HCEC 1CT (cell line): ENCODE measurements at places on chromosomes 3 and 15.

GRCh38 chr3:40170395-40170794 lies 139.1 kb upstream of the EIF1B start:
- DNase-seq: no peak

DNA sequence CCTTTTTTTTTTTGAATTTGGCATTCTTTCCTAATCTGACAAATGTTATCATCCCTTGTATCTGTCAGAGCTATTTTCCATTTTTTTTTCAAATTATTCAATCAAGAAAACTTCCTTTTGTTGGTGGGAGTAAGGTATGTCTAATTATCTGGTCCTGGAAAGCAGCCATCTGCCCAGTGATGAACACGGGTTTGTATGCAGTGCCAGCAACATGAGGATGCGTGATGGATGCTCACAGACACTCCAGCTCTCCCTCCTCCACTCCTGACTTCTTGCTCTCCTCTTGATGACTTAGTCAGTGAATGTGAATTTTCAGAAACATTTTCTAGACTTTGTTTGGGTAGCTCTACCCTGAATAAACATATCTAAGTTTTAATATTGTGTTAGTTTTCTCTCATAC lies 79.2 kb downstream of the IL1RAP start:
- no peak for DNase-seq

DNA sequence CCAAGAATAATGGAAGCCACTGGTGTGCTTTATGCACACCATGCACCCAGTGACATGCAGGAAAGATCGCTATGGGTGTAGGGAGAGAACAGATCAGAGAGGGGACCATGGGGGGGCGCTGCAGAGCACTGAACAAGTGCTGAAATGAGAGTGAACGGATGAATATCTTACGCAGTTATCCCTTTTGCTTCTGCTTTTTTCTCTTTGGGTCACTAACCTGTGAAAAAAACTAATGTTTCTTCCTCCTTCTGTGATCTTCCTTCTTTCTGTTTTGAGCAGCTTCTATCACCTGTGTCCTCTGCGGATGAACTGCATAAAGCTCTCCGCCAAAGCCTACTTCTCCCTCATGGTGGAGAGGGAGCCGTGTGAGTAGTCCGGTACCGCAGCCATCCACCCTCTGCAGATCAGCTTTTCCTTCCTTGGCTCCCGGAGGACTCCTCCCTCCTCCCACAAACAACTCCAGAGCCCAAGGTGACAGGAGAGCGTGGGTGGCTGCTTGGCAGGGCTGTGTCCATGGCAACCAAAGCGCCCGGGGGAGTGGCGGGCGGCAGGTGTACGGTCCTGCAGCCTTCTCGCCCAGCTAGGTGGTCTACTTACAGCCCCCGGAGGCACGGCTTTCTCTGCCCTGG lies 106.2 kb downstream of the DGKG start:
- DNase-seq: no peak

GRCh38 chr15:62241135-62241770 lies 76.2 kb upstream of the C2CD4B start:
- DNase-seq: peak; percentile 31

DNA sequence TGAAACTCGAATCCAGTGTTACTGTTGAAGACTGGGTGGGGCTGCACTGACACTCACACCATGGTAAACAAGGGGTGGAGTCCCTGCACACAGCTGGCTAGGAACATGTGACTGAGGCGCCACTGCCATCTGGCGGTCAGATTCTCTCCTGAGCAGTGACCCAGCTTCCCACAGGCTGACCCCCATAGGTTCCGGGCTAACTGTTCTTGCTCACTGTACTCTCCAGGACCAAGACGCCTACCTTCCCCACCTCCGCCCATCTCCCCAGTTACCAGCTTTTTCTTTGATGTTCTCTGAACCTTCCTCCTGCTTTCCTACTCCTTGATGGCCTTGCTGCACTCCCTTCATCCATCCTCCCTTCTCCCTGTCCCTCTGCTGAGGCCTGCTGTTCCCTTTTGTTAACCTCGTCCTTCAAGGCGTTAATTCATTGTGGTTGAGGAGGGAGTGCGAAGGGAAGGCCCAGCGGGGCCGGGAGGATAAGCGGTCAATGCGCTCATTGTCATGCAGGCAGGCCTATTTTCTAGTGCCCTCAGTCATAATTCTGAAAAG lies 115.2 kb downstream of the ATP8B4 start:
- DNase-seq: peak; percentile 89

- DNase-seq: peak; percentile 59
Measured at GRCh38 chr3:48561045-48561736, 2.4 kb downstream of the UCN2 start.

DNA sequence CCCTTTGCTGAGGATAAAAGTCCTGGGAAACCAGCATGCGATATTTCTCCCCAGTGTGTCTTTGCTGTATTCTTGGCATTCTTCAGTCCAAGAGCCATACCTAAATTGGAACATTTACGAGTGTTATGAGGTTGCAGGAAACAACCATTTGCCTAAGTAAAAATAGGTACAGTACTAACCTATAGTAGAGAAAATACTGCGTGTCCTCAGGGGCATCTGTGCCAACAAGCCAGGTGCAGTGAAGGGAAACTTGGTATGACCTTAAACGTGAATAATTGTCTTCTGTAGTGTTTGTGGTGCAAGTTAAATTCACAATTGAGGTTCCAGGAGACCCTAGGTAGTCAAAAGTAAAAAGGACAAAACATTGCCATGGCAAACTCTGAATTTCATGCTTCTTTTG lies 12.2 kb downstream of the IL5RA start:
- DNase-seq: no peak

DNA sequence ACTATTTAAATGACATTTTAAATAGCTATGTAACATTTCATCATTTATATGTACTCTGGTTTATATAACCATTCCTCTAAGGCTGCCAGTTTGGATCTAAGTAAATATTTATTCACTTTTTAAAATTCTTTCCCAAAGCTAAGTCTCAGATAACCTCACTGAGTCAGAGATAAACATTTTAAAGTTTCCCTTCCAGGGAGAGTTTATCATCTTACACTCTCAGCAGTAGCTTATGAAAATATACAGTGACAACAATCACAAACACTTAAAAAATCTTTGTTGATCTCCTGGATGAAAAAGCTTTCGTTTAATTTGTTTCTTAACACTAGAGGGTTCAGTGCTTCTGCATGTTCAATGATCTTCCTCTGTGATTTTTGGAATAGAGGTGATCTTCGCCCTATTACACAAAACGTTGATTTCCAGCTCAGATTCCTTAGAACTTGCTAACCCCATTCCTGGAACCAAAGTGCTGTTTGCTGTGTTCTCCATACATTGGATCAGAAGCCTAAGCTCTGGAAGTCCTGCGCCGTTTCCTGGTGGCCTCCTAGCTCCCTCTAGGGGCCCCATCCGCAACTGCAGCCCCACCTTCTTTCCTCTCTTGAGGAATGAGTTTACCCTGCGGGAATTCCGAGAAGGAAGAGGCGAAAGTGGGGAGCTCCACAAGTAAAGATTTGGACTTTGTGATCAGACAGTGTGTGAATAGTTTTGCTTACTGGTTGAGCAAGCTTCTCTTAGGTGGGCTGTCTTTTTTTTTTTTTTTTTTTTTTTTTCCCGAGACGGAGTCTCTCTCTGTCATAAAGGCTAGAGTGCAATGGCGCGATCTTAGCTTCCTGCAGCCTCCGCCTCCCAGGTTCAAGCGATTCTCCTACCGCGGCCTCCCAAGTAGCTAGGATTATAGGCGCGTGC lies 29.3 kb upstream of the SACM1L start:
- DNase-seq: peak; percentile 83

DNA sequence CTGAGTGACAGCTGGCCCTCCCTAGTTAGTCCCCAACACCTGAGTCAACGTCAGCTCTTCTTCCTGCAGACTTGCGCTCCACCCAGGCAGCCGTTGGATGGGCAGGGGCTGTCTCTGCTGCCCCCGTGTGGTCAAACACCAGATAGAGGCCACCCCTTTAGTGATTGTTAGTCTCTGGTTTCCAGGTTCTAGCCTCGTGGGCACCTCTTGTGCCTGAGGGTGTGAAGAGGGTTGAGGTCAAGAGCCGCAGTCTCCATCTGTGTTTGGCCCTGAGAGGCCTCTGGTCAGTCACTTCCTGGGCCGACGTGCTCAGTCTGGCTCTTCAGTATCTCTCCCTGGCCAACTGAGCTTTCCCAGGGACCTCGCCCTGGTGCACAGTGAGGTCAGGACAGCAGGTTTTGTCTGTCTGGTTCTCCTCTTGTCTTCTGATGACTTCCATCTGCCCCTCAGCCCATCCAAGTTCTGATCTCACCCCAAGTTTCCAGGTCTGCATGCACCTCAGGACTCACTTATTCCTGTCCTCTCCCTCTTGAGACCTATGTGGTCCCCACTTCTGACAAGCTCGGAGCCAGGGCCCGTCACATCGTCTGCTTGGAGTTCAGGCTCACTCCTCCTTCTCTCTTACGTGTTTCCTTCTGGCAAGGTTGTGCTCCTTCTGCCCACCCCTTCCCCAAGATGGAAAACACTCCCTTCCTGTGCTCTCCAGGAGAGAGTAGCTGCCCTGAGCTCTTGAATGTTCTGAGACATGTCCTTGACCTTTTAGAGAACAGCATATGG lies 20.9 kb downstream of the CD276 start:
- DNase-seq: peak; percentile 37

GRCh38 chr15:69515926-69516325 lies 63.3 kb downstream of the RPLP1 start:
- DNase-seq: no peak

- DNase-seq: peak; percentile 51
Measured at GRCh38 chr3:59185591-59186369, 136.0 kb upstream of the CFAP20DC start.

DNA sequence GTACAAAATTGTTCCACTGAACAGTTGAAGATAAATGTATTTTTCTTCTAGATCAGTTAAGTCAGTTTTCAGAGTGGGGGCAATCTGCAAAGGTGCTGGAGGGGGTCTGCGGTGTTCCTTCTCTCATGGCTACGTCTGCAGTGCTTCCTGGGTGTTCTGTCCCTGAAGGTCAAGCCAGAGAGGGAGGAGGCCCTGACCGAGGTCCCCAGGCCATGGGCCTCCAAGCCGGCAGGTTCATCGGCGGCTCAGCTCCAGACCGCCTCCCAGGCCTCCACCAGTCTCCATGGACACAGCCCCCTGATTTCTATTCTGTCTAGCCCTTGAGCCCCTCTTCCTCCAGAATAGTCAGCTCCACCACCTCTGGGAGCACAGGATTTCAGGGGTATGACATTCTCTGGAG lies 28.5 kb upstream of the TSEN2 start:
- no peak for DNase-seq

DNA sequence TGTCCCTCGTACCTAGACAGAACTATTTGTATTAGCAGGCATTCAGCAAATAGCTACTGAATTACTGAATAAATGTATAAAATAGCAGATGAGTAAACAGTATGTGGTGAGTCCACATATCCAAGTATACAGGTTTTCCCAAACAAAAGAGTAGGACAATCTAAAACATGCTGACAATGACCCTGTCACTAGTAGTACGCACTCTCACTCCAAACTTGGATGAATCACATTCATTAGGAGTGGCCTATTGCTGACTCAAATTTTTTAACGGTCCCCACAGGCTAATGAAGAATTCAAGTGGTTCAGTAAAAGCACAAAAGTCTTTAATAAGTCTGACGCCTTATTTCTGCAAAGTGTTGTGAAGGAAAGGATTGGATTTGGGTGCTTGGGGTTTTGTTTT lies 449.3 kb upstream of the THBS1 start:
- DNase-seq: peak; percentile 57

DNA sequence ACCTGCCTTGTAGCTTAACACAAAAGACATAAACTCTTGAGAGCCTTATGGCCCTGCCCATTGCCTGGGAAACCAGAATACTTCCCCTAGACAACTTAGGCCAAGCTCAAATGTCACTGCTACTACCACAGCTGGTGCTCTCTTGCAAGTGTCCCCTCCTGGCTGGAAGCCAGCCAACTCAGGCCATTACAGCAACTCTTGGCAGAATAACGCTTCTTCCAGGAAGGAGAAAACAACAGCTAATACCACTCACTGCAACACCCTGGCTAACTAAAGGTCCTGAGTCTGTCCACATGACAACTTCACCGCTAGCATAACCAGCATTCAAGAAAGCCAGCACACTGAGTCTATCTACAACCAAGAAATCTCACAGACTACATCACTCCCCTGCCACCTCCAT lies 5.1 kb upstream of the B4GALT4 start:
- no peak for DNase-seq

DNA sequence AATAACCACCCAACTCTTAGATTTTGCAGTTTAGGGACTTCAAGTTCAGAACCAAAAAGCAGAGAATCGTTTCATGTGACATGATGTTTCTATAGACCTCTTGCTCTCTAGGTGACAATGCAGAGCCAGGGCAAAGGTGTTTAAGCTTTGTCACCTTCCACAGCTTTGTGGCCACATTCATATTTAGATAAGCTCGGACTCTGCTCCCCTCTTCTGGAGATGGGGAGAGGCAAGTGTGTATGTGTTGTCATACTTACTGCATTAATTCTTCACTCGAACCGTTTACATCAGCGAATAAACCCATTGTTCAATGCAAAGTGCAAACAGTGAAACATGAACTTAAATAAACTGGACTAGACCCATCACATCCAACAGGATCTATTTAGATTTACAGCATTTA lies 33.2 kb downstream of the ST3GAL6 start:
- no peak for DNase-seq

DNA sequence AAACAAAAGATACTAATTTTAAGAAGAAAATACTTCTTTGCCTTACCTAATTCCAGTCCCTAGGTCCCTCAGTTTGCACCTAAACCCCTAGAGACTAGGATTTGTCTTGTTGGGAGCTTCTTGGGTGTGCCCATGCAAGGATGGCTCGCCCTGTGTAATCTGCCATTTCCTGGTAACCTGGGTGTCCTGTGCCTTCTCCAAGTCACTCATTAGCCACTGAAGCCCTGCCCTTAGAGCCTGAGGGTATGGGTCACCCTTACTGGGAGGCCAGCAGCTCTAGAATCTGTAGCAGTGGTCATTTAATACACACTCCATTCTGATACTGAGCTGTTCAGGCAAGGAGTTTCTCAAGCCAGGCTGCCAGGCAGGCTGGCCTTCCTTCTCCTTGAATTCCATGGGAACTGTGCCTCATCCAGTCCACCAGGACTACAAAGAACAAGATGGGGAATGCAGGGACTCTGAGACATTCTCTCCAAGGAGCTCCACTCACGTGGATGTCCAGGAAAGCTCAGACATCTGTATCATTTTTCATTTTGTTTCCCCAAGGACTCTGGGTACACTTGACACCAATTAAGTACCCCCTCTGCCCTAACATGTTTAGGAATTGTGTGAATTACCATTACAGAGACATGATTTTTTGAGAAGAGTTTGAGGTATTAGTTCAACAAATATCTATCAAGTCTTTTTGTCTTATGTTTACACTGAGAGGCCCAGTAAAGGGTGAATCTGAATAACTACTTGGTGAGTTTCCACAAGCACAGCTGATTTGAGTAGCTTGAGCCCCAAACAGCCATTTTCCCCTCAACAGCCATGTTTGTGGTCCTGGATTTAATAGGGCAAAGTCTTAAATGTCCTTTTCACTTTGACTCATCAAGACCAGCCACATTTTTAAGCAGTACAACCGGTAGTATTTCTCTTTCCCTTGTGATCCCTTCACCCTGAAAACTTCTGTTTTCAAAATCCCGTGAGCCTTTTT lies 52.6 kb downstream of the ARNT2 start:
- DNase-seq: no peak

GRCh38 chr3:9947025-9947995 lies 4.9 kb downstream of the PRRT3 start:
- peak; percentile 72 for DNase-seq
